H1 (cell line): ENCODE measurements at places on chromosomes 4 and X.

GRCh38 chr4:109675181-109675580, 28.1 kb downstream of the CASP6 start:
- no peak for DNase-seq

DNA sequence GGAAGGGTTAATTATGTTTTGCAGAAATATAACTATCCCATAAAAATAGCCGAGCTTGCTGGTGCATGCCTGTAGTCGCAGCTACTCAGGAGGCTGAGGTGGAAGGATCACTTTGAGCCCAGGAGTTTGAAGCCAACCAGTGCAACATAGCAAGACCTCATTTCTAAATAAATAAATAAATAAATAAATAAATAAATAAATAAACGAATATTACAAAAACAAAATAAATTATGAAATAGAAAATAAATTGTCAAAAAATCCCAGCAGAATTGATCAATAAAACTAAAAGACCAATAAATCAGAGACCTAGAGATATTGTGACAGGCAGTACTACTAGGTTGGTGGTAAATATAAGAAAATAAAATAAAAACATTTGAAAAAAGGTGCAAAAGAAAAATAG, 6.7 kb upstream of the ARL13A start:
- DNase-seq: no peak

- no peak for DNase-seq
These were observed 5.6 kb upstream of the FAM200B start for GRCh38 chr4:15676039-15676438.

GRCh38 chr4:130484826-130485225, 1388.9 kb downstream of the C4orf33 start:
- no peak for DNase-seq

GRCh38 chr4:7399440-7400234, 35.1 kb downstream of the PSAPL1 start:
- DNase-seq: no peak

GRCh38 chr4:3266076-3266475, 17.1 kb downstream of the MSANTD1 start:
- no peak for DNase-seq

DNA sequence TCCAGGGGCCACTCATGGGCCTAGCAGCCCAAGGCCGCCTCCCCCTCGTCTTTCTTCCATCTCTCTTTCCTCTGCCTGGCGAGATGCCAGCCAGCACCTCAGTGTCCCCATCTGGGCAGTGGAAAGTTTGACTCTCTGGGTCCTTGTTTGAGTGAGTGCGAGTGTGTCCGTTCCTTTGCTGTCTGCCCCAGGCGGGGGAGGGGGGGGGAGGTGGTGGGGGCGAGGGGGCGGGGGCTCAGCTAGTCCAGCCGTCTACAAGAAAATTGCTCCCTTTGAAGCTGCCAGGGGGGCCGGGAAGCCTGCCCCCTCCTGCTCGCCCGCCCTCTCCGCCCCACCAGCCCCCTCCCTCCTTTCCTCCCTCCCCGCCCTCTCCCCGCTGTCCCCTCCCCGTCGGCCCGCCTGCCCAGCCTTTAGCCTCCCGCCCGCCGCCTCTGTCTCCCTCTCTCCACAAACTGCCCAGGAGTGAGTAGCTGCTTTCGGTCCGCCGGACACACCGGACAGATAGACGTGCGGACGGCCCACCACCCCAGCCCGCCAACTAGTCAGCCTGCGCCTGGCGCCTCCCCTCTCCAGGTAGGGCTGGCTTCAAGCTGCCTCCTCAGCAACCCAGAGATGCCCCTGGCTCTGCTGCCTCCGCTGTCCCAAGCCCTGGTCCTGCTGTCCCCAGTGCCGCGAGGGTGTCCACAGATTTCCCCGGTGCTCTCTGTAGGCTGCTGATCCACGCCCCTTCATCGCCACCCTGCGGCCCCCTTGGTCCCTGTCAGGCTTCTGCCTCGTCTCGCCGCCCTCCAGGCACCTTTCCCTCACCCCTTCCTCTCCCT, at the start of gene BGN:
Gene BGN (plus strand): TSS at position 440 of the 821 bp plus-strand sequence. CDS start 9,652 bp downstream, outside the sequence.
- no peak for DNase-seq

GRCh38 chrX:8025705-8026104, 98.5 kb upstream of the PNPLA4 start:
- DNase-seq: no peak

- DNase-seq: no peak
These were observed 171.4 kb downstream of the ARHGEF9 start for GRCh38 chrX:63613531-63614028.

DNA sequence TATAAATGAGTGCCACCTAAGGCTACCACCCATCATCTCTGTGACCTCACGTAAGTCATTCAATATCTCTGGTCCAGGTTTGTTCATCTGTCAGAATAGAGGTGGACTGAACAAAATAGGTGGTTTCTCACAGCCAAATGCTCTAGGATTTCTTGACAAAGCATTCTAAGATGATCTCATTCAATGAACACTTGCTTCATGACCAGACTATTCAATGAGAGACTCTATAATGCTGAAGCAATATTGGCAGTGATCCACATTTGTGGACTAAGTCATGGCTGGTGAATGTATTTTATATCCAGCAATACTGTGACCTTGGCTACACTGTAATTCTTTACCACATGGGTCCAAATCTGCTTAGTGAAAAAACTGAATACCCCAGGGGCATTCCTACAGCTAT, 37.9 kb downstream of the LDB2 start:
- no peak for DNase-seq

- DNase-seq: no peak
These were observed 89.4 kb upstream of the PSAPL1 start for GRCh38 chr4:7524064-7524682.

- no peak for DNase-seq
These were observed 112.3 kb downstream of the NYX start for GRCh38 chrX:41559235-41560052.

- DNase-seq: no peak
These were observed 277.7 kb downstream of the NR3C2 start for GRCh38 chr4:148164557-148164956.

DNA sequence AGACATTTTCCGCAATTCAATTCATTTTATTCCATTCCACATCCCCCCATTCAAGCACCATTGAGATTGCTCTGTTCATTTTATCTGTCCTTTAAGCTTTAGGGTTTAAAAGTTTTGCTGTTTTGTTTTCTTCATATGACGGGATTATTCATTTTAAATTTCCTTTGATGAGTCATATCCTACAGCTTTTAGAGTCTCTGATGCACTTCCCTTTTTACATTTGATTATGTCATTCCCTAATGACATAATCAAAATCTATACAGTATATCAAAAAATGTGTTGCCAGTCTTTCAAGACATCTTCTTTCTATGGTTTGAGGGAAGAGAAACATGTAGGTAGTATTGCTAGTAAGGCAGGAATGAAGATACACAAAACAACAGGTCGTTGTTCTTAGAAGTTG, 456.3 kb downstream of the PDGFC start:
- DNase-seq: no peak

GRCh38 chrX:1359477-1359873, 22.9 kb downstream of the IL3RA start:
- no peak for DNase-seq

GRCh38 chr4:23881052-23881501, 8.8 kb downstream of the PPARGC1A start:
- DNase-seq: no peak

DNA sequence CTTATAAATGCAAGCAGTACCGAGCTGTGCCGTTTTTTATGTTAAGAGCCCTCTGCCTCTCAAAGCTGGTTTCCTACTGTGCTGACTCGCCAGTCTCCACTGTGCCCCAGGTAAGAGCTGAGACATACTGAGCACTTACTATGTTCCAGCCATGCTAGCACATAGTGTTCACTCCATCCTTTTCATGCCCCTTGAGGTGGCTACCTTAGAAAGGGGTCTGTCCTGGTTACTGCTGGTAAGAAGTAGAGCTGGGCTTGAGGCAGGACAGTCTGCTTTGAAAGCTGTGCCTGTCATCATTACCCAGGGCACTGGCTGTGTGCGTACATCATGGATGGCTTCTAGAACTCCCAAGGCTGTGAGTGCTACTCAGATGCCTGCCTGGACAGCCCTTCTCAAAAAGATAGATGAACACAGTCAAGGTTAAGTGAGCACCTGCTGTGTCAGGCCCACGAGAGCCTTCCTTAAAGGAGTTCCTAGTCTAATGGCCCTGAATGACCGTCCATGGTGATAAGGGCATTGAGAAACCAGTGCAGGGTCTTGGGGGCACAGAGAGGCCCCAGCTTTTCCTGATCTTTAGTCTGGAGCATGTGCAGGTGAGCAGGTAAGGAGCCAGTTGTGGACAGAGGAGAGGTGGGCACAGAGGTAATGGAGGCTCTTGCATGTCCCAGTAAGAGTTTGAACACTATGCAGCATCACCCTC, 1.6 kb downstream of the STK32B start:
- DNase-seq: no peak

DNA sequence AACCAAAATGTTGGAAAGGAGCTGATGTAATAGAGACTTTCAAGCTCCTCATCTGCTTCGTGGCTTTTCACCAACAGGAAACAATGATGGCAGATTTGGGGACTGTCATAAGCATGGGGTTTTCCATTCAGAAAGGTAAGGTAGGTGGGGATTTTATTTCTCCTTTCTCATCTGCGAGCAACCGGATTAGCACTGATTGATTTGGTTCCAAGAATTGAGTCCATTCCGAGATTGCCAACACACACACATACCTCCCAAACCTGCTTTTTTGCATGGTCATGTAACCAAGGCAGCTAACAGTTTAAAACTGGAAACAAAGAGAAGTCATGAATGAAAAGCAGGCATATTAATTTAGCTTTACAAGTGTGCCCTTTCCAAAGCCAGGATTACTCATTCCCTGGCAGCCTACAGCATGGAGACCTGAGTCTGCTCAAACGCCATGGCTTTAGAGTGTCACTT, 63.0 kb upstream of the LNX1 start:
- DNase-seq: no peak

DNA sequence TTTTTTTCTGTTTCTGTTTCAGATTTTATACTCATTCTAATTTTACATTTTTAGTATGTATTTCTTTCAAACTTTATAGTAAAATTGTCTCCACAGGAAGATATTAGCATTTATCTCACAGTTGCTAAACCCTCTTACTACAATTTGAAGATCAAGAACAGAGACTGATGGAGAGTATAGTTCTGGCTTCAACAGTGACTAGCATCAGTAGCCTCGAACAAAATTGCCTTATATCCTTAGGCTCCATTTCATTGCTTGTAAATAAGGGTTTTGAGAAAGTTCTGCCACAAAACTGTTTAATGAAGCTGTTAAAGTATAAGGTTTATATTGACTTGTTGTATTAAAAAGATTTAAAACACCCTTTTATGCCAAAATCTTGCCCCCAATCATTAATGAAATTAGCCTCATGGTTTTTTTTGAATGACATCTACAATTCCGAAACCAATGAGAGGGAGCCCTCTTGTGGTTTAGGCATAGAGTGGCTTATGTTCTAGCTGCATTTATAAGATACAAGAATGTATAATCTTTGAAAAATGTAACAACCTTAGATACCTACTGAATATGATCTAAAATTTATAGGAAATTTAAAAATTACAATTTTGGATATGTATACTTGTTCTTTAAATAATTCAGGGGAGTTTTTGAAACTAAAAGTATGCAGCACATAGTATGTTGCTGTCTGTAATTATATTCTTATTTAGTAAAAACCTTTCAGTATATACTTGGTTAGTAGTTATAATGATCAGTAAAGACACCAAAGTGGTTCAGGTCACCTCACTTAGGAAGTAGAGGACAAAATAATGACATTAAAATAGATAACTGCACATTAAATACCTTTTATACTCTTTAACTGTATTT, 109.8 kb upstream of the HPGD start:
- no peak for DNase-seq

- peak; percentile 50 for DNase-seq
These were observed 1348.0 kb downstream of the ADGRL3 start for GRCh38 chr4:62548108-62548524.

- no peak for DNase-seq
These were observed 770.2 kb downstream of the FSTL5 start for GRCh38 chr4:161393602-161394001.

GRCh38 chr4:83605210-83605609, 69.3 kb downstream of the GPAT3 start:
- no peak for DNase-seq

GRCh38 chr4:1310796-1311631, 21.3 kb downstream of the MAEA start:
- DNase-seq: no peak

DNA sequence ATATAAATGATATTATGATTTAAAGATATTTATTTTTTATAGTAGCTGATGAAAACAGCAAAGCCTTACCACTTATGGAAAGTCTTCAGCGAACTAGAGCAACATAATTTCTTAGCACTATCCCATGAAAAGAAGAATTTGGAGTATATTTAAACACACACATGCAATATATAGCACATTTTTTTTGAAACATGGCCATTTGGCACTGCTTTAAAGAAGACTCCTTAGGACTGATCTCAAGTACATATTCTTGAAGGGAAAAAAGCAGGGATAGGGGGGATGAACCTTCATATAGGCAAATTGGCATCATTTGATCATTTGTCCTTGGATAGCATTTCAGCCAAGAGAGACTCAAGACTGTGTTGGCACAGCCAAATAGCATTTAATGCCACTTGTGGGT, 193.3 kb downstream of the ANKRD50 start:
- no peak for DNase-seq

DNA sequence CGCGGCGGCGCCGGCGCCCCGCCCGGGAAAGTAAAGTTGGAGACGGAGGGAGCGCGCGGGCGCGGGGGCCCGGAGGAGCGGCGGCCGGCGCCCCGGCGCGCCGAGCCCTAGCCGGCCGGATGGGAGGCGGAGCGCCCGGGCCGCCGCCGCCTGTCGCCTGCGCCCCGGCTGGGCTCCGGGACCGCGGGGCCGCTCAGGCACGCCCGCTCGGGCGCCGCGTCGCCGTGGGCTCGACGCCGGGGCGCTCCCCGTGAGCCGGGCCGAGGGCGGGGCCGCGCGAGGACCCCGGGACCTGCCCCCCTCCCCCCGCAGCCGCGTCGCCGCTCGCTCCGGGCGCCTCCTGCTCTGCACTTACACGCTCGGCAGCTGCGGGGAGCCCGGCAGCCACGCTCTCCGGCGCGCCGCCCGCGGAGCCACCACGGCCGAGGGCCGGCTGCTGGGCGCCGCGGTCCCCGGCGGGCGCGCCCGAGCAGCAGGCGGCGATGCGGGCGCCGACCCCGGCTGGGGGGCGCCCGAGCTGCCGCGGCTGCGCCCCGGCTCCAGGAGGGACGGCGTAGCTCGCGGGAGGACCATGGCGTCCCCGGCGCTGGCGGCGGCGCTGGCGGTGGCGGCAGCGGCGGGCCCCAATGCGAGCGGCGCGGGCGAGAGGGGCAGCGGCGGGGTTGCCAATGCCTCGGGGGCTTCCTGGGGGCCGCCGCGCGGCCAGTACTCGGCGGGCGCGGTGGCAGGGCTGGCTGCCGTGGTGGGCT, at the start of gene ADRA2C:
Gene ADRA2C (plus strand): TSS at position 350 of the 749 bp plus-strand sequence. CDS start 222 bp downstream, at position 572.
- peak; percentile 57 for DNase-seq

- no peak for DNase-seq
These were observed 444.9 kb downstream of the RAPGEF2 start for GRCh38 chr4:159547645-159548308.

- no peak for DNase-seq
These were observed 78.3 kb downstream of the CT47B1 start for GRCh38 chrX:120797188-120797851.

DNA sequence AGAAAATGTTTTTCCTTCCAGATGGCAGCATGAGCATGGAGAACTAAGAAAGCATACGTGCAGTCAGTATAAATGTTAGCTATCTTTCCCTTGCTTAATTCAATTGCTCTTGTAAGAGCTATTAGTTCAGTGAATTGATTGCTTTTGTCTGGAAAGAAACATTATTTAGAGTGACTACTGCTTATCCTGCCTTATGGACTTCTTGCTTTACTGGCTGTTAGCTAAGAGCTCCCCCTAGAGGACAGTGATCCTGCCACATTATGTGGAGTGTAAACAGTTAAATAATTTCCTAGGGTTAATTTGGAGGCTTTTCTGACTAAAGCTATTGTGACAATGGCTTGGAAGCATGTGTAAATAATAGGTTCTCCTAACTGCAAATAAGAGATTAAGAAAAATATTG, 1402.4 kb downstream of the FAM133A start:
- no peak for DNase-seq
